ENCODE measurements at places on chromosomes 5 and 9.

DNA sequence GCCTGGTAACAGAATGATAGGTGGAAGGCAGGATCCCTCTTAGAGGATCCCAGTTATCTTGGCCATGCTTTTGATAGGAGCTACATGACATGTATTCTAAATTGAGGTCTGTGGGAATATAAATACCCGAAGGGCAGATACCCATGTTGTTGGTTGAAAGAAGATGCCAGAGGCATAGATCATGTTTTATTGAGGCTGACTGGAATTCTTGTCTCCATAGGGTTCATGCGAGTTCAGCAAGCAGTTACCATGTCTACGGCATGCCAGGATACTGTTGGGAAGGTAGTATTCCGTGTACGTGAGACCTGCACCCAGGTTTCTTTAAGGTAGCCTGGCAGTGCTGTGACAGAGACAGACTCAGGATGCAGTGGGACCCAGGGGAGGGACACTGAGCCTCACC lies 230.7 kb downstream of the NR3C1 start:
- DNase-seq, result no peak

DNA sequence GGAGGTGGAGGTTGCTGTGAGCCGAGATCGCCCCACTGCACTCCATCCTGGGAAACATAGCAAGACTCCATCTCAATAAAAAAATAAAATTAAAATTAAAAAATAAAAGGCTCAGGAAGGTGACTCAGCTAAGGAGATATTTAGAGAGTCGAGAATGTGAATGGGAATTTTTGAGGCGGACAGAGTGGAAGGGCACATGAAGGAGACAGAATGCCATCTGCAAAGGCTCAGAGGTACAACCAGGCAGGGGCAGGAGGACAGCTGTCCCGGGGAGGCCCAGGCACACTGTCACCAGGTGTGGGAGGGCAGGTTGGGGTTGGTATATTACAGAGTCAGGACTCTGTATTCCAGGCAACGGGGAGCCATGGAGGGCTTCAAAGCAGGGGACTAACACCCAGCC lies 35.5 kb downstream of the NTNG2 start:
- no peak for DNase-seq

GRCh38 chr9:127558581-127559246 lies 53.4 kb upstream of the STXBP1 start:
- no peak for DNase-seq

DNA sequence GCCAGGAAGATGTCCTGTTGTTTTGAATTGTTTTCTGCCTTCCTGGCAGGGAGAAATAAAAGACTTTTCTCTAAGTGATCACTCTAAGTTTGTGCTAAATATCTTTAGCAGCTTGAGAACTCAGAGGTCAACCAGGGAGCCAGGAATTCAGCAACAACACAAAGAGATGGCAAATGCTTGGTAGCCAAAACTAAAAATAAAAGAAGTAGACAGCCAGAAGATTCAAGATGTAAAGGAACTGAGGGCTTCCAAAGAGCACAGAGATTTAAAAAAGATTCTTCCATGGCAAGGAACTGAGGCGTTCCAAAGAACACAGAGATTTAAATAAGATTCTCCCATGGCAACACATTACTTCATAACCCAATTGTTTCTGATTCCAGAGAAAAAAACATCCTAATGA lies 9.6 kb downstream of the DNAH5 start:
- DNase-seq, result no peak

GRCh38 chr9:83451308-83451707 lies 86.9 kb downstream of the FRMD3 start:
- DNase-seq, result no peak

Data from stimulated activated CD4-positive, alpha-beta T cell treated with anti-CD3 and anti-CD28 coated beads, Interleukin-1b, Interleukin-23, amount 100 ng/mL, for 4 hours (primary cell).